ENCODE measurements at places on chromosomes 1 and 21. TPM values are rescaled to one million over a fixed set of nuclear protein-coding genes. Genes with fewer than 3 reads are reported as not detected.

GRCh38 chr1:100578201-100578600, 40.3 kb downstream of the GPR88 start:
- no peak for DNase-seq

DNA sequence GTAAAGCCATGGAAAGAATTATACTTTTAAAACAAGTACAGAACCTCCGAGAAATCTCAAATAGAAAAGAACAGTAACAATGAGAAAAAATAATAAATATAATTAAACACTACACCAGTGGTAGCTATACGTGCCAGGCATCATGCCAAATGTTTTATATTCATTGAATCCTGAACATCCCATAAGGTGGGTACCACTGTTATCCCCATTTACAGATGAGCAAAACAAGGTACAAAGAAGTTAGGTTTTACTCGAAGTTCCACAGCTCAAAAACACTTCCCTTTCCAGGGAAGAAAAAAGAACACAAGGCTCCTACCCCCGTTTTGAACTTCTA, 33.4 kb downstream of the JAK1 start:
- no peak for DNase-seq

DNA sequence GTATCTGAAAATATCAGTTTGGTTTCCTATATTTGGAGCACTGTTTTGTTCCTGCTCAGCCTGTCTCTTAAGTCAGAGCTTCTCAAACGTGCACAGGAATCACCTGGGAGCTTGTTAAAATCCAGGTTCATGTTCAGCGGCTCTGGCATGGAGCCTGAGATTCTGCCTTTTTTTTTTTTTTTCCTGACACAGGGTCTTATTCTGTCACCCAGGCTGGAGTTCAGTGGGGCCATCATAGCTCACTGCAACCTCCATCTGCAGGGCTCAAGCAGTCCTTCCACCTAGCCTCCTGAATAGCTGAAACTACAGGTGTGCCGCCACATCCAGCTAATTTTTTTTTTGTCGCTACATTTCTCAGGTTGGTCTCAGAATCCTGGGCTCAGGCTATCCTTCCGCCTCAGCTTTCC, 12.2 kb upstream of the SELENON start:
- DNase-seq = no peak

SASS6 gene
- 4.5 TPM for total RNA-seq

SERPINC1 gene
- not detected for total RNA-seq

- no peak for DNase-seq
These were observed 11.8 kb upstream of the ZNF670 start for GRCh38 chr1:247090455-247090854.

DNA sequence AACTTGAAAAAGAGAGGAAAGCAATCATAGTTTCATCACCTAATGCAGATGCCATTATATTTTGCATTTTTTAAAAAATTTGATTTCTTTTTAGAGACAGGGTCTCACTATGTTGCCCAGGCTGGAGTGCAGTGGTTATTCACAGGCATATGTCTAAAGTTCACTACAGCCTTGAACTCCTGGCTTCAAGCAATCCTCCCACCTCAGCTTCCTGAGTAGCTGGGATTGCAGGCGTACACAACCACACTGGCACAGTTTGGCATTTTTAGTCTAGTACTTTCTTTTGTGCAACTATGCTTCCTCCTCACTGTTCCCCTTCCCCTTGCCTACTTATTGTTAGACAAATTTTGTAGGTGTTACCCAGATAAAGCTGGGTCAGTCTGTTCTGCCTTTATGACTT, 18.0 kb downstream of the RHOU start:
- DNase-seq = no peak

GRCh38 chr1:109750920-109751319, 10.1 kb upstream of the GSTM3 start:
- no peak for DNase-seq

COL24A1 gene
- 1.6 TPM for total RNA-seq

GRCh38 chr1:20729990-20730689, 2.4 kb downstream of the SH2D5 start:
- DNase-seq = peak; percentile 12

DNA sequence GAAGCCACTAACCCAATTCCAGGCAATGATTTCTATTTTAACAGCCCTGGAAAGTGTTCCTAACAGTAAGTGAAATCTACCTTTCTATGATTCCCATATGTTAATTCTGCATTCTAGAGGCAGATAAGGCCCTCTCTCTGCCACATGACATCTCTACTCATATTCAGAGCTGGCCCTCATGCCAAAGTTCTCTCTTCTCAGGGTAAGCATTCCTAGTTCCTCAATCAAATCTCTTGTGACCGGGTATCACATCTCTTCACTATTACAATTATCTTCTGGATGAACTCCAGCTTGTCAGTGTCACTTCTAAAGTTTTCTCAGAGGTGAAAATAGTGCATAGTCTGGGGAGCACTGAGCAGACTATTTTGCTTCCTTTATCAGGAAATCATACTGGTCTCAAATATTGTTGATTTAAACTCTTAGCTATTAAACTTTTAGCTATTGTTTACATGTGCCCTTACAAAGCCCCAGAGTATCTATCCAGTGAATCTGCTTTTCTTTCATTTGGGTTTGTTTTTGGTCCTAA, 66.4 kb upstream of the TNFSF18 start:
- DNase-seq = no peak

GRCh38 chr1:247268390-247269045, 12.6 kb downstream of the VN1R5 start:
- no peak for DNase-seq

ALPL gene
- total RNA-seq = 4.9 TPM

- no peak for DNase-seq
These were observed 411.7 kb downstream of the PTPRU start for GRCh38 chr1:29648026-29648425.

OR2L13 gene
- total RNA-seq = 1.6 TPM

GRCh38 chr1:17118268-17118667, 983 bp downstream of the PADI2 start:
- no peak for DNase-seq

TMPRSS3 gene
- not detected for total RNA-seq

- no peak for DNase-seq
These were observed 97.9 kb upstream of the MARK1 start for GRCh38 chr1:220430059-220430458.

KRTAP7-1 gene
- total RNA-seq = not detected

- DNase-seq = no peak
These were observed 30.0 kb downstream of the XCL2 start for GRCh38 chr1:168513656-168514404.

- no peak for DNase-seq
These were observed 97.7 kb downstream of the PGBD5 start for GRCh38 chr1:230328342-230329015.

DNA sequence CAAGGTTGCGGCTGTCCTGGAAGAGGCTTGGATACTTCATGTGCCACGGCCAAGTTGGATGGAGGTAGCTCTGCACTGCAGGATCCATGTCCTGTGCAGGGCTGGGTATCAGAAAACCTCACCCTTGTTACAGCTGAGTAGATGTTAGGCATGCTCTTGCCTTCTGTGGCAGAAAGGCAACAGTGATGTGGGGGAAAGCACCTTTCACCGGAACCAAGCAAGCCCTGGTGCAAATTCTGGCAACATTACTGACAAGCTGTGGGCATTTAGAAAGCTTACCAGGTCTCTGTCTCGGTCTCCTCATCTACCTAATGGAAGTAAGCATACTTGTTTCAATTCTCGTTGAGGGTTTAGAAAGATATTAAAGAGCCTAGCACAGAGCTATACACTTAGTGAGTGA, 14.5 kb upstream of the CDCA8 start:
- no peak for DNase-seq

RXRG gene
- total RNA-seq = 42.0 TPM

TNNT2 gene
- total RNA-seq = not detected

DNA sequence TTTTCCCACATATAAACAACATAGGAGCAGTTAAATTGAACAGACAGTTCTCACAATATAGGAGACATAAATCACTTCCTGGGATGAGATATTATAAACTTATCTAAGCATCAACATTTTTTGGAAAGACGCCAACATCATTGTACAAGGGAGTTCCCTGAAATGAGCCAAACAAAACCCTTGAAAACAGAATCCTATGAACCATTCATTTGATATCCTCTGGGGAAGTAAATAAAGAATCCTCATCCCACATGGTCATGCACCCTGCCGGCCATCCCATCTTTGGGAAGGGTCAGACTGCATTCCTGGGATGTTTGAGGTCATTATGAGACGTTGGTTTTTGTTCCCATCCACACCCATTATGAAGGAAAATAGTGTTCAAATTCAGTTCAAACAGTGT, 111.8 kb upstream of the USP25 start:
- DNase-seq = no peak

- DNase-seq = peak; percentile 62
These were observed 371.2 kb downstream of the NPHP4 start for GRCh38 chr1:5620997-5621396.

MIXL1 gene
- total RNA-seq = not detected

S100B gene
- total RNA-seq = 6.1 TPM

DNA sequence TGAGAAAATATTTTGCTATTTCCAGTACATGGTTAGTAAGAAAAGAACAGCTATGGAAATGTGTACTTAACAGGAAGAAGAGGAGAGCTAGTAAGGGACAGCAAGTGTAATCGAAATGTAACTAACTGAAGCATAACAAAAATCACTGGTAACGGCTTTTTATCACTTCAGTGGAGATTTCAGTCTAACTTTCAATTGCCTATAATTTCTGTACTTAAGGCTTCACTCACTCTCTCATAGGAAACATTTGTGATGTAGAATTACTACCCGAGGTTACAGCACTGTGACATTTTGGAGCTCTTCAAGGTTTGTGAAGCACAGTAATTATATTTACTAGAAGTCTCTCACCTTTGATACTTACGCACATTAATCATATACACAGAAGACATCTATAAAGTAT, 1119.1 kb downstream of the AMY1C start:
- no peak for DNase-seq

GRCh38 chr1:203320591-203321272, 15.4 kb downstream of the BTG2 start:
- DNase-seq = no peak

CCDC185 gene
- not detected for total RNA-seq

DNA sequence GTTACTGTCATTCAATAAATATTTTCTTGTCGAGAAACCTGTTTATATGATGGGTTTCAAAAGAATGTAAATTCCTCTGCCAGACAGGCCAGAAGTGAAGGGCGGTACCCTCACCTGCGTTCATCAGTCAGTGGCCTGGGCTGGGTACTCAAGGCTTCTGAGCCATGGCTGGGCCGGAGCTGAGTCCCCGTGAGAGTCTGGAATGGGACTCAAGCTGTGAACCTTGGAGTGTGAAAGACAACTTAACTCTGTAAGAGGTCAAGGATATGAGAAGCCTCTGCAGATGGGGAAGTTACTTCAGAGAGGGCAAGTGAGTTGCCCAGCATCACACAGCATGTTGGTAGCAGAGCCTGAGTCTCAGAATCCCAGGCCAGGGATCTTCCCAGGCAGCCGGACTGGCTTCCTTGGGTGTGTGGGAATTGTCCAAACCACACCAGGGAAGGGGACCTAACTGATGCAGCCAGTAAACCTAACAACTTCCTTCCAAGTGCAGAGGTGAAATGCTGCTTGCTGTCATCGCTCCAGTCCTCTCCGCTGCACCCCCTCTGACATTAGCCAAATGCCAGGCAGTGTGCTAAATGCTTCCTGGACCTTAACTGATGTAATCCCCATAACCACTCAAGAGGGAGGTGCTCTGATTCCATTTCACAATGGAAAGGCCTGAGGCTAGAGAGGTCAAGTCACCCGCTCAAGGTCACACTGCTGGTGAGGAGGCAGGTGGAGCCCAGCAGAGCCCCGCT, 4.8 kb downstream of the DISP3 start:
- DNase-seq = no peak

GRCh38 chr21:27425574-27425973, 458.7 kb upstream of the ADAMTS5 start:
- DNase-seq = no peak

GRCh38 chr1:162351246-162351842, 25.3 kb downstream of the SPATA46 start:
- no peak for DNase-seq

GRCh38 chr1:184406479-184406878, 19.6 kb downstream of the C1orf21 start:
- no peak for DNase-seq

DMBX1 gene
- not detected for total RNA-seq

All from frontal cortex (tissue), 4 donors.